ENCODE measurements at places on chromosomes 5 and 9. TPM values are rescaled to one million over a fixed set of nuclear protein-coding genes. Genes with fewer than 3 reads are reported as not detected.

GRCh38 chr5:140041492-140042392, 1.4 kb downstream of the NRG2 start:
- H3K36me3 ChIP-seq: no peaks in the 10 kb centered on the region
- H3K4me3 ChIP-seq: no peak overlapping the region

DNA sequence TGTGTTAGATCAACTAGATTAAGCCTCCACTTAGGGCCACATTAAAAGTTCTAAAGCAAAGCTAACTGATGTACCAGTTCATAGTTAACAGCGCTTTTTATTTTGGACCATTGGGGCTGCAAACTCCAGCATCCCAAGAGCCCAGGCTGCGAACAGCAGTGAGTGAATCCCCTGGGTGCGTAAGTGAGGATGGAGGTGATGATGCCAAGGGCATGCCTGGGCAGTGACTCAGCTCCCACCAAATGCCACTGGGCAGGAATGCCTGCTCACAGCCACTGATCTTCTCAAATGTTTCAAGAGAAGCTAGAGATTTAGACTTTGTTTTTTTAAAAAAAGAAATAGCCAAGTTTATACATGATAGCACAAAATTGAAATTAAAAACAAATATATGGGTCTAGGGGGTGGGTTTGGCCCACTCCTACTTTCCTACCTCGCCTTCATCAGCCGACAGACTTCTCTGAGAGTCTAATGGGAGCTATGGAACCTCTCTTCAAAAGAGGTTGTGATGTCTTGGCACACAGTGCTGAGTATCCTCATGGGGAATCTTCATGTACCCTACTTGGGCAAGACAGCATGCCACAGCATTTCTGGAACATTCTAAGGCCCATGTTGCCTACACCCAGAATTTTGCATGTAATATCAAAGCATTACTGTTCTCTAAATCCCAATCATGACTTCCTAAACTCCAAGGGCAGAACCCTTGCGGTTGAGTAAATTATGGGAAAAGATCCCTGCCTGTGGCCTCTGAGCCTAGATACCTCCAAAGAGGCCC, 398.1 kb downstream of the EBF1 start:
- DNase-seq: peak; percentile 24
- no peaks in the 10 kb centered on the region for H3K27me3 ChIP-seq
- H3K4me1 ChIP-seq: peaks cover 15% of the 10 kb centered on the region
- no peak overlapping the region for H3K4me3 ChIP-seq
- peak overlapping the region; percentile 36 for H3K27ac ChIP-seq

DNA sequence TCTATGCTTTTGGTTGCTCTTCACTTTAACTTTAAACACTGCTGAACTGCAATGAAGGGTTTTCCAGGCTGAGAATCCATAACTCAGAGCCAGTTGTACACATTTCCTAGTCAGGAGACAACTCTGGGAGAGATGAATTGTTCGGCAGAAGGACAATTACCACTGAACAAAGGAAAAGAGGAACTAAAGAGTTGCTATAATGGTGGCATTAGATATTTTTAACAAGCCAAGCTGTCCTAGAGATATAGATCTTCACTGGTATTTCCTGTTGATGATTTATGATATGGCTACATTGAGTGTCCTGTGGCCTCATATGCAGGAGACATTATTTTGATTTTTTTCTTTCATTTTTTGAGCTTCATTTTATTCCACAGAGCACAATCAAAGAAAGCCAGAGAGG, 219.1 kb upstream of the PCSK5 start:
- H3K36me3 ChIP-seq: no peaks in the 10 kb centered on the region
- no peak for DNase-seq
- no peaks in the 10 kb centered on the region for H3K27me3 ChIP-seq
- H3K4me1 ChIP-seq: peaks cover 5% of the 10 kb centered on the region

DNA sequence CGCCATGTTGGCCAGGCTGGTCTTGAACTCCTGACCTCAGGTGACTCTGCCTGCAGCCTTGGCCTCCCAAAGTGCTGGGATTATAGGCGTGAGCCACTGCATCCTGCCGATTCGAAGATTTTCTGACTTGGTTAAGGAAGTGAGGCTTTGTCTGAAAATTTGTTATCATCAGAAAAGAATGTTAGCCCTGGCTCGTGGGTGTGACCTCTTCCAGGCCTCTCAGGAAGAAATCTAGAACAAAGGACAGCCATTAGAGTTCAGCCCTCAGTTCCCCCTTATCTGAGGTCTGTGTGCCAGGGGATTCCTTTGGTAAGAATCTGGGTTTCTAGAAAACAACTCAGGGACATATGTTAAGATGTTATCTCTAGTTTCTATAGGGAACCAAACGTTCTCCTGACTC, 6.2 kb downstream of the OR2S2 start:
- H3K27me3 ChIP-seq: peaks cover 4% of the 10 kb centered on the region
- no peak overlapping the region for H3K27ac ChIP-seq
- no peak for DNase-seq
- no peak overlapping the region for H3K4me3 ChIP-seq

GRCh38 chr5:75677607-75678006, 39.6 kb downstream of the POC5 start:
- no peaks in the 10 kb centered on the region for H3K27me3 ChIP-seq
- DNase-seq: no peak
- 0 out of 2 replicates have a peak, but pooled peaks cover 5% of the 10 kb centered on the region for H3K4me1 ChIP-seq
- peaks cover 9% of the 10 kb centered on the region for H3K36me3 ChIP-seq
- no peak overlapping the region for H3K4me3 ChIP-seq
- no peak overlapping the region for H3K27ac ChIP-seq

GRCh38 chr9:87245271-87245670, 252.4 kb upstream of the DAPK1 start:
- no peaks in the 10 kb centered on the region for H3K27me3 ChIP-seq
- no peak overlapping the region for H3K4me3 ChIP-seq
- no peaks in the 10 kb centered on the region for H3K4me1 ChIP-seq
- no peak overlapping the region for H3K27ac ChIP-seq
- H3K36me3 ChIP-seq: no peaks in the 10 kb centered on the region
- DNase-seq: no peak

GRCh38 chr9:15959663-15960062, 406.8 kb downstream of the CCDC171 start:
- H3K4me3 ChIP-seq: no peak overlapping the region
- no peak overlapping the region for H3K27ac ChIP-seq
- DNase-seq: no peak
- H3K27me3 ChIP-seq: no peaks in the 10 kb centered on the region

GRCh38 chr5:157029457-157029856, 29.5 kb downstream of the HAVCR1 start:
- no peak overlapping the region for H3K4me3 ChIP-seq
- H3K36me3 ChIP-seq: no peaks in the 10 kb centered on the region
- DNase-seq: no peak
- H3K4me1 ChIP-seq: no peaks in the 10 kb centered on the region
- H3K27me3 ChIP-seq: no peaks in the 10 kb centered on the region

DNA sequence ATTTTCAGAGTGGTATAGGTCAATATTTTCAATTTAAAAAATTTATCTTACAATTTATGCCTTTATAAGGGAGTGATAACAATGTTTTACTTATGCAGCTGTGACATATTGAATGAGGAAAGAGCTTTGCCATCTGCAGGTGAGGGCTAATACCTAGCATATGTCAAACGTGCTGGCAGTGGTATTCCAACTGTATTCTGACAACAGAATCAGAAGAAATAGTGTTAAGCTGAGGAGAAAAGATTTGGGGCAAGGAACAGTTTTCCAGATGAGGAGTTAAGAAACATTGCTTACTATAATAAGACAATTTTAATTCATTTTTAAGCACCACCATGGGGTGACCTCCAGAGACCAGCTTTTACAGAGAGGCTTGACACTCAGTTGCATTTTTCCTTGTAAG, 267.8 kb upstream of the ZNF608 start:
- no peak for DNase-seq
- H3K36me3 ChIP-seq: no peaks in the 10 kb centered on the region
- H3K4me1 ChIP-seq: no peaks in the 10 kb centered on the region
- H3K27ac ChIP-seq: no peak overlapping the region
- H3K27me3 ChIP-seq: no peaks in the 10 kb centered on the region

QRFP gene
- not detected for total RNA-seq

EQTN gene
- not detected for total RNA-seq
